Stimulated activated naive CD4-positive, alpha-beta T cell (primary cell): ENCODE measurements at places on chromosomes 1 and 21.

- no peak for DNase-seq
These were observed 185.1 kb downstream of the PLPP3 start for GRCh38 chr1:56394298-56394697.

DNA sequence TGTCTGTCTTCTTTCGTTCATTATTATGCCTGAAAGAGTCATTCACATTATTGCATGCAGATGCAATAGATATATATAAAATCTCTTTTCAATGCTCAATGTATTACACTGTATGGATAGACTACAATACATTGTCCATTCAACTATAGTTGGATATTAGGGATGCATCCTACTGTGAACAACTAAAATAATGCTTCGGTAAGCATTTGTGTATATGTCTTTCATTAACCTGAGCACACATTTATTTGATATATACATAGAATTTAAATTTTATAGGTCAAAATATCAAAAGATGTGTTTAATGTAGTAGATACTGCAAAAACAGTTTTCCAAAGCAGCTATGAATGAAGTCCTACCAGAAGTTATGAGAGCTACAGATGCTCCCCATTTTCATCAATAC lies 8.9 kb downstream of the PLD5 start:
- no peak for DNase-seq

DNA sequence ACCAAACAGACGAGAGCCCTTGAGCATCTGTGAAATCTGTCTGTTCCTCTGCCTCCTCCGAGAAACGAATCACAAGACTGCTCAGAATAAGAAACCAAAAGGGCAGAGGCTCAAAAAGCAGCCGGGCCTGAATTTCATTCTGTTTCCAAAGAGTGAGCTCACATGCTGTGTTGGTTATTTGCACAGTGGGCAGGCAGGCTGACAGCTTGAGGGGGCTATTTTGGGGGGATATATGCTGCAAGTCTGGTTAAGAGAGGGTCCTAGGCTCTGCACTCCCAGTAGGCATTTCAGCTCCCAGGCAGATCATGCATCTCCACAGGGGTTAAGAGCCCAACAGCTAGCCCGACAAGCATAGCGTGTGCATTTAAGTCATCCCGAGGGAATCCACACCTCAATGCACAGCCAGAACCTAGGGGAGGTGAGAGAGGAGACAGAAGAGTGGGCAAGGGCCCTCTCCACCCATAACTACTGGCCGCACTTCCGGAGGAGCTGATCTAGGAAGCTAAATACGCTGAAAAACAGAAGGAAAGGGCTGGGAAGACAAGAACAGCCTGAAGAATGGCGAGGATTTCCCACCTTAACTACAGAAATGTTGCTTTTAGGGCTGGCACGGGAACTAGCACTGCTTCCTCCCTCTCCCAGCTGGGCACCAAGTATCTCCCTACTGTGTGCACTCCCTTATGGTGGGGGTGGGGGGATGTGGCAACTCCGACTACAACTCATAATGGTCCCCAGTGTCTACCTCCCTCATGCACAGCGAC lies 3.7 kb downstream of the PGBD5 start:
- DNase-seq: no peak

GRCh38 chr1:180261030-180261429 lies 31.0 kb downstream of the LHX4 start:
- no peak for DNase-seq

DNA sequence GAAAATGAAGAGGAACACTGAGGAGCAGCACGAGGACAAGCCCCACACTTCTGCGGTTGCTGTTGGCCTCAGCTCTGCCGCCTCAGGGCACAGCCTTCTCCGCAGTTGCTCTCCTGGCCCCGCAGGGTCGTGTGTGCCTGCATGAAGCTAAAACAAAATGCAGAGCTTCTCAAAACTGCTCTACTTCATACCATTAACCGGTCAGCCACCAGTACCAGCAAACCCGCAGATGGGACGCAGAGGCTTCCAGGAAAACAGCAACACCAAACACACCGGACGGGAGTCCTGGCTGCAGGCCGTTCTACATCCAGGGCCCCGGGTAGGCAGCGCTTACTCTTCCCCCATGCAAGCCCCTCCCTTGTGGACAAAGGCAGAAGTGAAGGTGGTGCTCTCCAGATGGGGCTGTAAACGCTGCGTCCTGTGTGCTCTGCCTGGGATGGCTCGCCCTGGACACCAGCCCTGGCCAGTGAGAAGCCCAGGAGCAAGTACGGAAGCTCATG lies 7.1 kb upstream of the C1orf159 start:
- no peak for DNase-seq

DNA sequence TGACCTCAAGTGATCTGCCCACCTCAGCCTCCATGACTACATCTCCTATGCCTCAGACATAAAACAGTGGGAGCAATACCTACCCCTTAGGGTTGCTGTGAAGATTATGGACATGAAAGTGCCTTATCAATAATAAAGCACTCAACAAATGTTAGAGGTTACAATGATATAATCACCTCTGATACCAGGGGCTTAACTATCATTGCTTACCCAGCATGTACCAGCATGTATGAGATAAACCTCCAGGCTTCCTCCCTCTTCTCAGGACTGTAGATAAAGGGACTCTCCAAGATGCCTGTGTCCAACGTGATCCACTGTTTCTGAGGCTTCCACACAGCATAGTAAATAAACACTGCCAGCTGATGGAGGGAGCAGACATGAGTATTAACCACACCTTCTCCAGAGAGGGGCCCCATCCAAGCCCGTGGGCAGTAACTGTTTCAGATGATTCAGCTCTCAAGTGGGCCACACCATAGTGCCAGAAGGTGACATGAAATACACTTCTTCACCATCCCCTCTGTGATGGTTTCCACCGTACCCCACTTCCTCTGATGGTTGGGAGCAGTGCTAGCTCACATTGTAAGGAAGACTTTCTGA lies 26.2 kb downstream of the RHBDL2 start:
- DNase-seq: no peak

DNA sequence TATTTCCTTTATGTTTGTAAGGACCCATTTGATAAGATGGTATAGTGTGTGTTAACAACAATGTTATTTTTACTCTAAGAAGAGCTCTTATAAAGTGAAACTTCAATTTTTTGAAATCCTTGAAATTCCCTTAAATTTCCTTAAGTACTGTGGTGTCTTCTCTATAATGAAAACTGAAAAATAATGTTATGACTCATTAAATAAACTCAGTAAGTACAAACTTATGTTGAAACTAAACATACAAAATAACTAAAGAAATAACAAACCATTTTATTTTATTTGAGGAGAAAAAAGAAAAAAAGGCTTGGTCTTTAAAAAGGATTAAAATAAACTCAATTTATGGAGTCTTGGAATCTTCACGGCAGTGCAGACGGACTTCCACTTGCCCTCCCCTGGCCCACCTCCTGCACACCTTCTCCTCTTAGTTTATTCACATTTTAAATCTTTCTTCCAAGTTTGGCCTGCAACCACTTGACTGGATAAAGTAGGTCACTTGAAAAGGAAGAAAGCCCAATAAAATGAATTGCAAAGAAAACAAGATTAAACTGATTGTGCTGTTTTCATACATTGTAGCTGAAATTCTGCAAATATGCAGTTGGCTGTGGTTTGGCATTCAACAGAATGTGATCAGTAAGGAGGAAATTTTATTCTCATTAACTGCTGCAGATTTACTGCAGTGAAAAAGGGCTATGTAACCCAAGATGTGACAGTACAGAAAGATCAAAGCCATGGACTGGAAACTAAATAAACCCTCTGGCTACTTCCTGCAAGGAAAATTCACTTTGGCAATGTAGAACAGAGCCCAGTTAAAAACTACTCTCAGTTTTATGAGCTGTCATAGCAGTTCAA lies 48.5 kb upstream of the SCYL3 start:
- no peak for DNase-seq

DNA sequence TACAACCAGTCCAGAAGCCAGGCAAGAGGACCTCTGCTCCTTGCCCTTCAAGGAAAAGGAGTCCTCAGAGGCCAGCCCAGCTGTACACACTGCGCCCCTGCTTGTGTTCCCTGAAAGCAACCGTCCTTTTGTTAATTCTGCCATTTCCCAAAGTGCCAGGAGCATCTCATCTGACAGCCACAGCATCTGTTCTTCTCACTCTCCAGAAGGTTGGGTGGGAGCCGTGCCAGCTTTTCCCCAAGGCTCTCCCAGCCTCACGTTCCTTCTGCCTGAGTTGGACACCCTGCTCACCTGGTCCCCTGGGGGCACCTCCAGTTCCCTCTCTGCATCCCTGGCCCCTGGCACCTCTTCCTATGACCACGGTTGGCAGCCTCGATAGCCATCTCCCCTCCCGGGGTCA lies 10.5 kb upstream of the CNTN2 start:
- no peak for DNase-seq

GRCh38 chr1:162924179-162924578 lies 63.2 kb upstream of the CCDC190 start:
- no peak for DNase-seq

- no peak for DNase-seq
These were observed 41.8 kb upstream of the ATF3 start for GRCh38 chr1:212566522-212567479.

- DNase-seq: no peak
These were observed 827 bp upstream of the URB1 start for GRCh38 chr21:32393677-32394001.

- DNase-seq: no peak
These were observed 339.5 kb downstream of the PTPRU start for GRCh38 chr1:29575826-29576225.

GRCh38 chr21:38683222-38683621 lies 122.5 kb upstream of the ETS2 start:
- DNase-seq: no peak

DNA sequence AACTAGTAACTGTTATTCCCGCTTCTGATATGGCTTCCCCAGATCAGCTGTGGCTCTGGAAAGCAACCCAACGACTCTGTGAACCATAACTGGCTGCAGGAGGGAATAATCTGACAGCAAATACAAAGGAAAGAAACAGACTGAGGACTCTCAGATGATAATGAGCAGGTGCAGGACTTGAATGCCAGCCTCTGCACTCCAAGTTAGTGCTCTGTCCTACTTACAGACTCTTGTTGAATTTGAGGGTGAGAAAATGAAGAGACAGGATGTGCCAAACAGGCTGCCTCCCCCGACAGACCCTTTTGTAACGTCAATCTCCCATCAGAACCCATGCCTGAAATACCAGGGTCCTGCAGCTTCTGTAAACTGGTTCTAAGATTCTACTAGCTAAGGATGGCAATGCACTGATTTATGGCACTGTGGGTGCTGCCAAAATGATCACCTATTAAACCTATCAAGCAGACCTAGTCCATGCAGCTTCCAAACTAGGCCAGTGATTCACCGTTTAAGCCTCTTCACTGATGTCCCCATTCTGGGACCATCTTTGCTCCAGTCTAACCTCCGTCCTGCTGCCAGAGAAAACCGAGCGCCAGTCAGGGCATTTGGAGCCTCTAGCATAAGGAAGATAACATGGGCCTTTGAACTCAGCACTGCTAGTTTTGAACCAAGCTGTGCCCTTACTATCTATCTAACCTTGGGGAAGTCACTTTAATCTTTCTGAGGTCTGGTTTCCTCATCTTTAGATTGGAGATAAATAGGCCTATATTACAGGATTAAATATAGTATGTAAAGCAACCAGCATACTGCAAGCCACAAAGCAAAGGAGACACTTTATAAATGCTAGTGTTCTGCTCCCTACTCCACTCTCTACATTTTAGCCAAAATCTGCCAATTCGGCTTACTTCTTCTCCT lies 4.8 kb downstream of the MKNK1 start:
- DNase-seq: no peak

- DNase-seq: no peak
These were observed 1764.3 kb downstream of the NCAM2 start for GRCh38 chr21:22762463-22762862.

DNA sequence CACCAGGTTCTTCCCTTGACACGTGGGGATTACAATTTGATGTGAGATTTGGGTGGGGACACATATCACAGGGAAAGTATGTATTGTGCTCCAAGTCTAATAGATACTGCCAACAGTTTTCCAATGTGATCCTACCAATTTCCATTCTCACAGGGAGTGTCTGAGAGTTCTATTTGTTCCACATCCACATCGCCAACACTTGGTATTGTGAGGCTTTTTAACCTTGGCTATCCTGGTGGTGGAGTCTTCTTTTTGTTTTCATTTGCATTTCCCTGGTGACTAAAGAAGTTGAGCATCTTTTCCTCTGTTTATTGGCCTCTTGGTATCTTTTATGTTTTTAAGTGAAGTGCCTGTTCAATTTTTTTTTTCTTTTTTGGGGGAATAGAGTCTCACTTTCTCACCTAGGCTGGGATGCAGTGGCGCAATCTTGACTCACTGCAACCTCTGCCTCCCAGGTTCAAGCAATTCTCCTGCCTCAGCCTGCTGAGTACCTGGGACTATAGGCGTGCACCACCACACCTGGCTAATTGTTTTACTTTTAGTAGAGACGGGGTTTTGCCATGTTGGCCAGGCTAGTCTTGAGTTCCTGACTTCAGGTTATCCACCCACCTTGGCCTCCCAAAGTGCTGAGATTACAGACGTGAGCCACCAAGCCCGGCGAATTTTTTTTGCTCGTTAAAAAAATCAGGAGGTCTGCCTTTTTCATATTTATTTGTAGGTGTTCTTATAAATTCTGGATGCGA lies 15.9 kb upstream of the PADI1 start:
- no peak for DNase-seq

- DNase-seq: no peak
These were observed 27.1 kb upstream of the HAO2 start for GRCh38 chr1:119341372-119341947.

- DNase-seq: no peak
These were observed 18.4 kb downstream of the VANGL1 start for GRCh38 chr1:115660151-115660550.

GRCh38 chr21:26798856-26799751 lies 46.1 kb downstream of the ADAMTS1 start:
- DNase-seq: no peak

DNA sequence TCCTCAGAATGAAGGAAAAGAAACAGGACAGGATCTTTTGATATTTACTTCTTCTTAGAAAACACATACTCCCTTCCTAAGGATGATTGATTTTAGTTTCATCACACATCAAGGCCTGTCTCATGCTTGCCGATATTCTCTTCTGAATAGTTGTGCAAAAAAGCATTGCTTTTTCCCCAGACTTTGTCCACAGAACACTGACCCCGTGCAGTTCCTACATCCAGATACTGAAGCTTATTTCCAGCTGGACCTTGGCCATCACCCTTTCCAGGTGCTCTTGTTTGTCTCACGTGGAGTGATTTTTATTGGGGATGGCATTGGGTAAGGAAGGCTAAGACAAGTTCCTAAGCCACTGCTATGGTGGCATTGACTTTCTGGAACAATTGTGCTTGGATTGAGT lies 197.3 kb upstream of the HOOK1 start:
- no peak for DNase-seq

GRCh38 chr1:193707271-193708021 lies 521.0 kb upstream of the B3GALT2 start:
- no peak for DNase-seq

- no peak for DNase-seq
These were observed 139.5 kb downstream of the CNIH3 start for GRCh38 chr1:224755586-224755985.

- DNase-seq: no peak
These were observed 320.3 kb downstream of the KIF26B start for GRCh38 chr1:245475126-245475525.

DNA sequence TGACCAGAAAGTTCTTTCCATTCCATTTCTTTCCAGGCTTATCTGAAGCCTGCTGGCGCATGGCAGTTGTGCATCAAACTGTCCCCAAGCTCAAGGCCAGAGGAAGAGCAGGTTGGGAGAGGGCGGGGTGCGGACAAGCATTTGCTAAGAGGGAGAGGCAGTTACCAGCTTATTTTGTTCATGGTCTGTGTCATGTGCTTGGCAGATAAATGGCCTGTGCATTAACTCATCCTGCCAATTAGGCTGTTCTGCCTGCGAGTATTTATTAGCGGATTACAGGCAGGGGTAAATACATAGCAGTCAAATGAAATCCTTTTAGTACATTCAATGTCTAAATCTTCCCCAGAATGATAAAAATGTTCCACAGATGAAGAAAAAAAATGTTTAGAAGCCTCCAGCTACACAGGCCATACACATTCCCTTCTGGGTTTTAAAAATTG lies 48.9 kb upstream of the B3GALNT2 start:
- no peak for DNase-seq
